A172 (cell line): ENCODE measurements at places on chromosomes 13 and 19. TPM values are rescaled to one million over a fixed set of nuclear protein-coding genes. Genes with fewer than 3 reads are reported as not detected.

Gene C19orf85
- total RNA-seq, result 0.07 TPM in 1 of 2 replicates, not detected in the other

DNA sequence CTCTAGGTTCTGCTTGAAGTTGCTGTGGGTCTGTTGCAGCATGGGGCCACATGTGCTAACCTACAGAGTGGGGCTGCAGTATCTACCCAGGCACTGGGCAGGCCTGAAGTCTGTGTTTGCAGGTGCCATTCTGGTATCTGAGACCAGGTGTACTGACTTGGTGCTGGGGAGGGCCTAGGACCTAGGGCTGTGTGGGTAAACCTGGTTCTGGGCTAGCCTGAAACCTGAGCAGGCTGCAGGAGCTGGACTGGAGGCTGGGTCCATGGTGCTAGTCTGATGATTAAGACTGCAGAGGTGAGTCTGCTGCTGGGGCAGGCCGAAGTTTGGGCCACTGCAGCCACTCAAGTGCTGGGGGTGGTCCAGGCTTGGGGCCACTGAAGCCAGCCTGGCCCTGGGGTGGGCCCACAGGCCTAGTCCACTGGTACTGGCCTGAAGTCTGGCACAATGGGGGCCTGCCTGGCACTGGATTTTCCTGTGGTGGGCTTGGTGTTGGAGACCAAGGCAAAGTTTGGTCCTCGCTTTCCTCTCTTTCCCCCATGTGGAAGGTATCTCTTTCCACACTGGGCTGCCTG, 310.6 kb downstream of the NDFIP2 start:
- no peak for DNase-seq

GRCh38 chr19:57171551-57172081, 4.3 kb upstream of the DUXA start:
- DNase-seq, result no peak

- DNase-seq, result no peak
Observed at GRCh38 chr19:54729416-54730188, 5.4 kb downstream of the KIR3DL3 start.

- DNase-seq, result no peak
Observed at GRCh38 chr19:3586707-3587346, 1.5 kb downstream of the GIPC3 start.

DNA sequence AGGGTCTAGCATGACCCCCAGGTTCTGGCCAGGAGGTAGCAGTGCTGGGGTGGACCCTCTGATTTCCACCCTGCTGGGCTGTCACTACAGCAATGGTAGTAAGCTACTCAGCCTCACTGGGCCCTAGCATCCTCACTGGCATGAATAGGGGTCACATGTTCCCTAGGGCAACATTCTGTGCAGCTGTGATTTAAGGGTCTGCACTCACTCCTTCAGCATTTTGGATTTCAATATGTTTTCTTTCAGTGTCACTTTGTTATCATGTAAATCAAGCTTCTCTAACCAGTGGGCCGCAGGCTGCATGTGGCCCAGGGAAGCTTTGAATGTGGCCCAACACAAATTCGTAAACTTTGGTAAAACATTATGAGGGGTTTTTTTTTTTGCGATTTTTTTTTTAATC, 57.8 kb downstream of the SPATA13 start:
- DNase-seq, result no peak

- DNase-seq, result no peak
Observed at GRCh38 chr13:98874029-98874397, 103.9 kb downstream of the DOCK9 start.

DNA sequence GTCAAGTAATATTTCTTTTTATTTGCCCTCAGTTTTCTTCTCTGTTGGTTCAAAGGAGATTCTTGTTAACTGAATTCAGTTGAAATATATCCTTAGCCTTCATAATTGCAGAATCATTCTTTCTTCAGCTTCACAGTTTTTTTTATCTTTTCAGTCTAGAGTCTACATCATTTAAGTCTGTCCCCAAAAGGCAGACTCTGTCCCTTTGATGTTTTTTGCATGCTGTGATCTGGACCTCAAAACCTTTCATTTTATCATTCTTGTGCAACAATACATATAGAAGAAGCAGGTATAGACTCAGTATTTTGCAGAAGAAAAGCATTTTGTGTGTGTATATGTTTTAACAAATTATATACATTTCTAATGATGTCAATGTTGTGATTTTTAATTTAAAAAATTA, 734.8 kb upstream of the GPC6 start:
- no peak for DNase-seq

- no peak for DNase-seq
Observed at GRCh38 chr13:20069956-20070355, 90.9 kb downstream of the GJA3 start.

DNA sequence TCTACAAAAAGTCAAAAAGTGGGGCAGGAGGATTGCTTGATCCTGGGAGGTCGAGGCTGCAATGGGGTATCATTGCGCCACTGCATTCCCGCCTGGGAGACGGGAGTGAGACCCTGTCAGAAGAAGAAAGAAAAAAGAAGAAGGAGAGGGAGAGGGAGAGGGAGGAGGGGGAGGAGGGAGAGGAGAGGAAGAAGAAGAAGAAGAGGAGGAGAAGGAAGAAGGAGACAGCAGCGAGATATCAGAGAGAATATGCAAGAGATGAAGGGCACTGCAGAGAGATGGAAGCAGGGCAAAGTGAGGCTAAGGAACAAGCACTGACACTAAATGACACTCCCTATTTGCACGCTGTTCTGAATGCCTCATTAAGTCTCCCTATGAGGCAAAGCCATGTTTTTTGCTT, 14.5 kb downstream of the CYP2F1 start:
- DNase-seq, result no peak

DNA sequence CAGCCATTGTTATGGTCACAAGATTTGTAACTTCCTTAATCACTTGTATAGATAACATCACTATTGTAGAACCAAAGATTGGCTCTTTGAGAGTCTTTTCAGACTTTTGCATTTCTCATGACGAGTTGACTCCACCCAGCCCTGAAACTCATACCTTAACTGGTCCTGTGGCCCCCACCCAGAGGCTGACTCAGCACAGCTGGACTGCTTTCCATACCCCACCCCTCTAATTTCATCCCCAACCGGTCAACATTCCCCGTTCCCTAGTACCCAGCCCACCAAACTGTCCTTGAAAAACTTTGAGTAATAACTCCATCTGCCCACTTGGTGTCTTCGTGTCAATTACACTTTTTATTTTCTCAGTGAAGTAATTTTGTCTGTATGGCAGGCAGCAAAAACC, 32.1 kb upstream of the SLITRK1 start:
- no peak for DNase-seq

Gene CRB3
- not detected in 2 replicates for total RNA-seq
